ENCODE measurements at places on chromosomes 7 and 10.

DNA sequence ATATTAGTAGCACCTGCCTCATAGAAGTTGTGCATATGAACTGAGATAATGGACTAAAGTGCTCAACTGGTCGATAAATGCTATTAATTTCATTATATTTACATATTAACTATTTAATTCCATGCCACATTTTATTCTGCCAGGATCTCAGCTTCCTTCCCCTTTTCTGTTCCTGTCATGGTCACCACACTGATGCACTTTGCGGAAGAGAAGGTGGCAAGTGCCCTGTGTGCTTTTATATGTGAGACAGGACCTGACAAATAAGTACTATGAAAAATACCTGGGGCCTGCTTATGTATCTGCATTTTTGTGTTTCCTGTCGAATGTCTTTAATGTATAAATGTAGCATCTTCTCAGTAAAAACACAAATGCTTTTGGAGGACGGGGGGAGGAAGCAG, 12.2 kb downstream of the ATP6V0E2 start:
- no peak for DNase-seq

- DNase-seq, result no peak
These were observed 7.4 kb upstream of the TSPAN33 start for GRCh38 chr7:129136887-129137642.

DNA sequence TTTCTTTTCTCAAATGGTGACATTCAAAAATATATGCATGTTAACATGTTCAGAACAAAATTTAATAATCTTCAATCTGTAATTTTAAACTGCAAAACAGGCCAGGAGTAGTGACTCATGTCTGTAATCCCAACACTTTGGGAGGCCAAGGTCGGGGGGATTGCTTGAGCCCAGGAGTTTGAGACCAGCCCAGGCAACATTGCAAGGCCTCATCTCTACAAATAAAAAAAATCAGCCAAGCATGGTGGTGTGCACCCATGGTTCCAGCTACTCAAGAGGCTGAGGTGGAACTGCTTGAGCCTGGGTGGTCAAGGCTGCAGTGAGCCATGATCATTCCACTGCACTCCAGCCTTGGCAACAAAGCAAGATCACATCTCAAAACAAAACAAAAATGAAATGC, 394.3 kb downstream of the PARD3 start:
- DNase-seq, result no peak

DNA sequence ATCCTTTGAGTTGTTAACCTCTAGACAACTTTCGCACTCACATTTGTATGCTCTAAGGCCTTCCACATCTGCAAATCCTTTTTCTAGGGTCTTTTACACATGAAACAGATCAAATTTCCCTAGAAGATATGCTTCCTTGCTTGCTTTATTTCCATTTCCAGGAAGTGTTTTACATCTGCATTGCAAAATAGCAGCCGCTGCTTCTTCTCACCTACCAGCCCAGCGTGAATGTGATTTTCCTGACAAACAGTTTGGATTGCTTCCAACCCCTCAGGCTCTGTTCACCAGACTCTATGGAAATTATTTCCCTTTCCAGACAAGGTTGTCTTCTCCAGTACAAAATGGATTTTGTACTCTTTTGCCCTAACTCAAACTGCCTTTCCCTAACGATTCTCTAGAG, 50.9 kb upstream of the PAPSS2 start:
- no peak for DNase-seq

- no peak for DNase-seq
These were observed 205.8 kb upstream of the NFE2L3 start for GRCh38 chr7:25946181-25946580.

DNA sequence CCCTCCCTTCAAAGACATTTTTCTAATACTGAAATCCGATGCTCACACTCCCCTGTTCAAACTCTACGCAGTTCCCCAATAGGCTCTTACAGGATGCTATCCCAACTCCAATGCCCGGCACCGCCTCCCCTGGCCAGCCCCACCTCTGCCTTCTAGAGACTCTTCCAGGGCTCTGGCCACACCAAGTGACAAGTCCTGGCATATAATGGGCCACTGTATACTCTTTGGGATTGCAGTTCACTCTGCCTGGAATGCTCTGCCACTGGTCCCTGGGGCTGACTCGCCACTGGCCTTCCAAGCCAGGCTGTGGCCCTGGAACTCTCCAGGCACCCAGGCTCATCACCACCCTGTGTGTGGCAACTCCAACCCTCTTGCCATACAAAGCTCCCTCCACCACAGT, 3.1 kb upstream of the BRI3 start:
- no peak for DNase-seq

DNA sequence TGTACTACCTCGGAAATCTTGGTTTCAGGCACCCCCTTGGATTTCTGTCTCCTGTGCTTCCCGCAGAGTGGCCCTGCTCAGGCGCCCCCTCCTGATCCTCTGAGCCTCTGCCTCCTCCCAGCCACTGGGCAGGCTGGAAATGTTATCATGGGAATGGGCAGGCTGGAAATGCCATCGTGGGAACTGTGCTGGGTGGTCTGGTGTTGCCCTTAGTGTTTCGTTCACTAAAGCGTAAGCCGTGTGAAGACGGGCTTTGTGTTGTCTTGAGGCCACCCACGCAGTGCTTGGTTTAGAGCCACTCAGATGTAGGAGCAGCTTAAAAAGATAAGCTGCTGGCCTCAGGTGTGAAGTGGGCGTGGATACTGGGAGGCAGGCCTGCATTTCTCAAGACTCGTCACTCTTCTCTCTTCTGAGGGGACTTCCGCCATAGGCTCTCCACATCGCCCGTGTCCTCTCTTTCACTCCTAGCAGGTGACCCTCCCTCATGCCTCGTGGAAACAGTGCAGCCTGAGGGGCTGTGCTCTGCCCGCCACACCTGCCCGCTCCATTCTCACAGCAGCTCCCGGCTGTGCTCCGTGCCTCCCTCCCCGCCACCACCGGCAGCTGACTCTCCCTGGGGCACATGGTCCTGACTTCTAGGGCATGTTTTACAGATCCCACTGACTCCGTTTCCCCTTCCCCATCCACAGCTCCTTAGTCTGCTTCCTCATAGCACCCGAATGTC, 28.5 kb downstream of the PPP2R2D start:
- DNase-seq, result no peak

- DNase-seq, result no peak
These were observed 58.7 kb upstream of the NANOS1 start for GRCh38 chr10:118970770-118971169.

Data from cortex of kidney (tissue), 1 donor.